Esophagus squamous epithelium (tissue), 5 donors: ENCODE measurements at places on chromosomes 13 and 19.

GRCh38 chr13:63436325-63436668 is 2020.6 kb upstream of the PCDH20 start:
- no peak for DNase-seq

GRCh38 chr13:45310341-45311131 is 30.4 kb downstream of the TPT1 start:
- no peak for DNase-seq

- DNase-seq: no peak
These were observed 723 bp downstream of the ZNF473 start for GRCh38 chr19:50026550-50026906.

DNA sequence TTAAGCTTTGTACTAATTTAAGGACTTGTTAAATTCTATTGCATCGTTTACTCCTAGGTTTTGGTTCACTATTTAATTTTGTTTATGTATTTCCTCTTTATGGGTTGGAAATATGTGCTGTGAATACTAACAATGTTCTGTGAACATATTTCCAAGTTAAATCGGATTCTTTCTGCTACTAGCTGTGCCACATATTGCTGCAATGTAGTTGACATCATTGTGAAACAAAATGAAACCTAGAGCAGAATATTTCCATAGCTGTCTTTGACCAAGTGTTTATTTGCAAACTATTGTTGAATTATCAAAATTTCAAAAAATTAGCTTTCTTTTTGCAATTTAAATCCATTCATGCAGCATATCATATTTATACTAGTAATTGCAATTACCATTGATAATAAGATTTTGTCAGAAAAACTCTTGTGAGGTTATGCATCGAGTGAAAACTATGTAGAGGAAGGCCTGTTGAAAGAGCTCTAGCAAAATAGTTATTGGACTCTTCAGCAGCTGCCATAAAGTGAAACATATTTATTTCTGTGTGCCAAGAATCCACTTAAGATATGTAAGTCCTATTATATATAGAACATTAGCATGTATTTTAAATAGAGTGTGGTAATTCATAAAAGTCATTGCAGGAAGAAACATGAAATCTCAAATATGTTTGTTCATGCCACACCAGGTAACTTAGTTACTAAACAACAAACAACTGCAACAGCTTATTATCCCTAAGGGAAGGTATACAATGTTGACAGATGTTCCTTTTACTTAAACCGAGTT is 575.1 kb downstream of the SLITRK6 start:
- no peak for DNase-seq

DNA sequence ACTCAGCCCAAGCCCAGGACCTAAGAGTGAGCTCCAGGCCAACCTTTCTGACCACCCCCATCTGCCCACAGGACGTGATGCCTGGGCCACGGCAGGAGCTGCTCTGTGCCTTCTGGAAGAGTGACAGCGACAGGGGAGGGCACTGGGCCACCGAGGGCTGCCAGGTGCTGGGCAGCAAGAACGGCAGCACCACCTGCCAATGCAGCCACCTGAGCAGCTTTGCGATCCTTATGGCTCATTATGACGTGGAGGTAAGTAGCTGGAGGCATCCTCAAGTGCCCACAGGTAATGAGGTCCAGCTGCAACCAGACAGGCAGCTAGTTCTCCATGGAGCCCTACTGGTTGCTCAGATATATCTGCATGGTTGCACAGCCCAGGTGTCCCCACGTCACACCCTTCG is 14.8 kb downstream of the DDX39A start:
- DNase-seq: no peak

DNA sequence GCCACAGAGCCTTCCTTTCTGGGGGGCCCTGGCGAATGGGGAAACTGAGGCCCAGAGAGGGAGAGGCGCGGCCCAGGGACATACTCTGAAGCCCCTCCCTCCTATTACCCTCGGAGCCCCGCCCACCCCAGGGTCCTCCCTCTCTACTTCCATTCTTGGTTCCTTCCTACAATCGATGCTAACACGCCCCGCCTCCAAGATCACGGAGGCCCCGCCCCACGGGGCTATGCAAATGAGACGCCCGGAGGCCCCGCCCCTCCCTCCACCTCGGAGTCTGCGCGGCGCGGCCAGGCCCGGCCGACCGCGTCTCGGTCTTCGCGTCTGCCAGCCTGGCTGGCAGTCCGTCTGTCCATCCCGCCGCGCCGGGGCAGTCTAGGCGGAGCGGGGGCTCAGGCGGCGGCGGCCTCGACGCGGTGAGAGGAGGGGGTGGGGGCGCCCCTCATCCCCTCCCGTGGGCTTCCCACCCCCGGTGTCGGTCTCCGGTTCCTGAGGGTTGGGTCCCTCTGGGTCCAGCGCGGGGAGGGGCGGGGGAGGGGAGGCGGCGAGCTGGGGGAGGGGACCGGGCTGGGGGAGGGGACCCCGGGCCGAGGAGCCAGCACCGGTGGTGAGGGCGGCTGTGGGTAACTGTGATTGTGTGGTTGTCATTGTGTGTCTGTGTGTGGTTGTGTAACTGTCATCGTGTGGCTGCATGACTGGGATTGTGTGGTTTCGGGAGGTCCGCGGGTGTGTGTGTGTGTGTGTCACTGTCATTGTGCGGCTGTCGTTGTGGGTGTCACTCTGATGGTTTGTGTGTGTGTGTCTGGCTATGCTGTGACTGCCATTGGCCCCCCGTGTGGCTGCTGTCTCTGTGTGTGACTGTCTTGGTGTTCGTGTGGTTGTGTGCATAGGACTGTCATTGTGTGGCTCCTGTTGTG is at the start of gene PLPPR2:
Gene PLPPR2, plus strand, starts transcription at position 273 of the 914 bp plus-strand sequence. CDS start 2,242 bp downstream, outside the sequence.
- peak; percentile 52 for DNase-seq
